Motor neuron (in vitro differentiated cells): ENCODE measurements at places on chromosomes 6 and 20. TPM values are rescaled to one million over a fixed set of nuclear protein-coding genes. Genes with fewer than 3 reads are reported as not detected.

Gene MUC21
- total RNA-seq: not detected in 2 replicates

Gene SLC32A1
- total RNA-seq: 0.23 and 0.59 TPM in 2 replicates

Gene GTSF1L
- total RNA-seq: not detected in 2 replicates

Gene C20orf141
- not detected in 2 replicates for total RNA-seq

Gene C4A
- total RNA-seq: 631 and 953 TPM in 2 replicates

Gene B4GALT5
- 25.2 and 28.2 TPM in 2 replicates for total RNA-seq

Gene ZSCAN31
- total RNA-seq: 8.7 and 9.1 TPM in 2 replicates

Gene PTCRA
- total RNA-seq: 0.83 TPM in 1 of 2 replicates, not detected in the other

Gene GPR6
- total RNA-seq: 0.08 and 0.09 TPM in 2 replicates

Gene SLC4A11
- total RNA-seq: 10.6 and 11.7 TPM in 2 replicates

Gene CST7
- total RNA-seq: not detected in 2 replicates

Gene CD24
- total RNA-seq: 481 and 536 TPM in 2 replicates

Gene SRXN1
- 6.8 and 7.1 TPM in 2 replicates for total RNA-seq

Gene PCSK2
- 0.48 and 0.51 TPM in 2 replicates for total RNA-seq

Gene OR12D3
- total RNA-seq: 0.25 TPM in 1 of 2 replicates, not detected in the other

Gene GATA5
- 0.24 TPM in 1 of 2 replicates, not detected in the other for total RNA-seq

Gene BMP6
- total RNA-seq: 1.3 and 1.4 TPM in 2 replicates

Gene SRSF12
- 19.8 and 21.6 TPM in 2 replicates for total RNA-seq

Gene SPTLC3
- 4.8 and 7.4 TPM in 2 replicates for total RNA-seq

Gene RNGTT
- total RNA-seq: 17.8 and 18.0 TPM in 2 replicates

Gene ADGRG6
- 0.71 and 1.1 TPM in 2 replicates for total RNA-seq

Gene TRERF1
- total RNA-seq: 15.0 and 15.3 TPM in 2 replicates

Gene BPI
- 0.05 TPM in 1 of 2 replicates, not detected in the other for total RNA-seq

Gene TAGAP
- total RNA-seq: 0.14 and 0.19 TPM in 2 replicates

Gene CTAGE9
- total RNA-seq: not detected in 2 replicates

Gene BMP5
- total RNA-seq: not detected in 2 replicates

Gene LEMD2
- 39.6 and 41.2 TPM in 2 replicates for total RNA-seq

Gene PCK1
- total RNA-seq: 0.22 and 0.31 TPM in 2 replicates

Gene KCNQ5
- total RNA-seq: 1.4 and 2.3 TPM in 2 replicates

Gene MATN4
- not detected in 2 replicates for total RNA-seq

Gene HCRTR2
- 6.8 and 8.7 TPM in 2 replicates for total RNA-seq

Gene OOEP
- not detected in 2 replicates for total RNA-seq

Gene SOX18
- 0.24 TPM in 1 of 2 replicates, not detected in the other for total RNA-seq

Gene SIRPD
- 0.20 TPM in 1 of 2 replicates, not detected in the other for total RNA-seq

Gene CLDN20
- total RNA-seq: 1.8 and 1.9 TPM in 2 replicates

Gene ANGPT4
- total RNA-seq: 0.05 and 0.11 TPM in 2 replicates

Gene RAD21L1
- total RNA-seq: not detected in 2 replicates

Gene C6orf58
- 0.18 and 1.0 TPM in 2 replicates for total RNA-seq

Gene KCNK5
- total RNA-seq: 2.8 and 3.1 TPM in 2 replicates

Gene TPD52L1
- total RNA-seq: 11.5 and 12.8 TPM in 2 replicates

Gene CPNE5
- total RNA-seq: 0.61 and 0.92 TPM in 2 replicates

Gene OSER1
- 35.0 and 40.8 TPM in 2 replicates for total RNA-seq
